ENCODE measurements at places on chromosomes 12 and 14. TPM values are rescaled to one million over a fixed set of nuclear protein-coding genes. Genes with fewer than 3 reads are reported as not detected.

GRCh38 chr12:109638735-109639134 lies 65.1 kb downstream of the MVK start:
- no peaks in the 10 kb centered on the region for H3K36me3 ChIP-seq
- no peak overlapping the region for H3K27ac ChIP-seq
- no peaks in the 10 kb centered on the region for H3K27me3 ChIP-seq

- no peaks in the 10 kb centered on the region for H3K36me3 ChIP-seq
- no peak overlapping the region for H3K4me3 ChIP-seq
- H3K27me3 ChIP-seq: no peaks in the 10 kb centered on the region
Observed at GRCh38 chr12:78712834-78713481, 151.6 kb upstream of the SYT1 start.

- peaks cover 91% of the 10 kb centered on the region for H3K4me1 ChIP-seq
- H3K27ac ChIP-seq: peak overlapping the region; percentile 84
- peak overlapping the region; percentile 36 for H3K4me3 ChIP-seq
- H3K36me3 ChIP-seq: peaks cover 5% of the 10 kb centered on the region
- DNase-seq: peak; percentile 43
Observed at GRCh38 chr14:98175436-98175835, 1096.6 kb downstream of the BCL11B start.

DNA sequence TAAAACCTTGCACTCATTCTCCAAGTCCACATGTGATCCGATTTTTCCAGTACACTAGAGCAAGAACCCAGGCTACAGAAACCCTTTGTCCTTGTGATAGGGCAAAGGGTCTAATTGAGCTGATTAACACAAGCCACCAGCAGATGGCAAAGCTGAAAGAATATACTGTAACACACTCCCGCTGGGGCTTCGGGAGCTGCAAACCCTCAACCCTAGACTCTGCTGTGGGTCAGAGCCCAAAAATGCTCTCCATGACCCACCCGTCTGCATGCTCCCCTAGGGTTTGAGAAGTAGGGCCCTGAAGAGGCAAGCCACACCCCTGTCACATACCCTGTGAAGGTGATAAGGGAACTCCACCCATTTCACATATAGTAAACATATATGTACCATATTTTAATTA lies 33.6 kb upstream of the PCNX1 start:
- H3K4me3 ChIP-seq: no peak overlapping the region
- peaks cover 24% of the 10 kb centered on the region for H3K36me3 ChIP-seq
- peaks cover 36% of the 10 kb centered on the region for H3K4me1 ChIP-seq
- DNase-seq: peak; percentile 36
- no peaks in the 10 kb centered on the region for H3K27me3 ChIP-seq

- peaks cover 36% of the 10 kb centered on the region for H3K4me1 ChIP-seq
- peak overlapping the region; percentile 52 for H3K27ac ChIP-seq
- H3K27me3 ChIP-seq: no peaks in the 10 kb centered on the region
- no peak overlapping the region for H3K4me3 ChIP-seq
Observed at GRCh38 chr12:124545508-124546418, 21.6 kb downstream of the NCOR2 start.

- H3K27me3 ChIP-seq: no peaks in the 10 kb centered on the region
- H3K27ac ChIP-seq: no peak overlapping the region
- H3K36me3 ChIP-seq: no peaks in the 10 kb centered on the region
Observed at GRCh38 chr14:104872469-104873341, 7.6 kb downstream of the CEP170B start.

DNA sequence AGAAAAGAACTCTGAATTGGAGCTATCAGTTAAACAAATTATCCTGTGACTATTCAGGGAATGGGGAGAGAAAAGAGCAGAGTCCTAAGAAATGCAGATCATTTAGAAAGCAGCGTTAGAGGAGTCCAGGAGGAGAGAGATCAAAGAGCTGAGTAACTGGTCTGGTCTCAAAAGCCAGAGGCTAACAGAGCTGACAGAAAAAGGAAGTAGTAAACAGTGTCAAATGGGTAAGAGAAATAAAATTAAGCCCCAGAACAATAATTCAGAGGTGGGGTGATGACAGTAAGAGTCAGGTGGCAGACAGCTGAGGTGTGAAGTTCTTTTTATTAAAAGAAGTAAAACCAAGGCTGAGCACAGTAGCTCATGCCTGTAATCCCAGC lies 19.3 kb downstream of the GXYLT1 start:
- H3K36me3 ChIP-seq: peaks cover 4% of the 10 kb centered on the region
- no peak for DNase-seq
- H3K4me1 ChIP-seq: no peaks in the 10 kb centered on the region
- no peak overlapping the region for H3K27ac ChIP-seq
- H3K27me3 ChIP-seq: no peaks in the 10 kb centered on the region
- H3K4me3 ChIP-seq: no peak overlapping the region

DNA sequence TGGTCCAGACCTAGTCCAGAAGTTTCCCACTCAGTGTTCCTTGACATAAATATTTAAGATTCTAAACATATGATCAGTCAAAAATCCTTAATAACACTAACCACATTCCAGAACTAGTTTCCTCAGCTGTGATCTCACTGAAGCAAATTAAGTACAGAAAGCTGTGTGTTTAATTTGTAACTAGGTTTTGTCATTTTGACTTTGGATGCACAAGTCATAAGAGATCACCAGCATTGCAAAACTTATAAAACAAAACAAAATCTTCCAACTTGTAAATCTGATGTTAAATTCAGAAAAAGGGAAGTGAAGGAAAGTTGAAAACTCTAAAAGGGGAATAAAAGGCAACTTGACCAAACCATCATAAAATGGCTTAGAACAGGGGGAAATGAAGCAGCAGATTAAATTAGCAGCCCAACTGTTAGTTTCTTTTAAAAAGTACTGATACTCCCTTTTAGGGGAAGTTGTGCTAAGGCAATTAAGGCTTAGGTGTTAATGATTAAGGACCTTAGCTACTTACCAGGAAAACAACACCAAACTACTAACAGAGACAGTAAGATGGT lies 56.6 kb downstream of the SH2B3 start:
- no peak overlapping the region for H3K27ac ChIP-seq
- H3K36me3 ChIP-seq: peaks cover 3% of the 10 kb centered on the region
- H3K27me3 ChIP-seq: no peaks in the 10 kb centered on the region
- no peak for DNase-seq
- H3K4me1 ChIP-seq: no peaks in the 10 kb centered on the region
- H3K4me3 ChIP-seq: no peak overlapping the region

- no peak overlapping the region for H3K4me3 ChIP-seq
- H3K36me3 ChIP-seq: peaks cover 37% of the 10 kb centered on the region
- no peak for DNase-seq
- H3K4me1 ChIP-seq: peaks cover 2% of the 10 kb centered on the region
- H3K27ac ChIP-seq: no peak overlapping the region
- H3K27me3 ChIP-seq: no peaks in the 10 kb centered on the region
Observed at GRCh38 chr12:26896913-26897312, 40.9 kb downstream of the INTS13 start.

GRCh38 chr14:104451474-104451873 lies 128.1 kb upstream of the C14orf180 start:
- peaks cover 35% of the 10 kb centered on the region for H3K27me3 ChIP-seq
- no peak for DNase-seq
- H3K4me3 ChIP-seq: no peak overlapping the region
- H3K4me1 ChIP-seq: no peaks in the 10 kb centered on the region
- no peak overlapping the region for H3K27ac ChIP-seq
- no peaks in the 10 kb centered on the region for H3K36me3 ChIP-seq

DNA sequence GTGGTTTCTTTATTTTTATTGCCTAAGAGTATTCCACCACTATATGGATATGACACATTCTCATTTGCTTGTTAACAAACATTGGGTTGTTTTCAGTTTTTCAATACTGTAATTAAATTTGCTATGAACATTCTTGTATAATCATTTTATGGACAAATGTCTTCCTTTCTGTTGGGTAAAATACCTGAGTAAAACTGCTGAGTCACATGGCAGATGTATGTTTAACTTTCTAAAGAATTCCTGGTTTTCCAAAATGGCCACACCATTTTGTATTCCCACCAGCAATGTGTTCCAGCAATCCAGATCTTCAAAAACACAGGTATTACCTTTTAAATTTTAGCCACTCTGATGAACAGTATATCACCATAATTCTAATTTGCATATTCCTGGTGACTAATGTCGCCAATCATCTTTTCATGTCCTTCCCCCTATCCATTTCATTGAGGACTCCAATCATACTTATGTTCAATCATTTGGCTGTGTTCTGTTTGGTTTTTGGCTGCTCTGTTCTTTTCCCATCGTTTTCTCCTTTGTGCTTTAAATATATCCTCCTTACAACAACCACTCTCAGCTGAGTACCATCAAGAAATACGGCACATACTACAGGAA lies 36.0 kb downstream of the CDK17 start:
- H3K4me3 ChIP-seq: no peak overlapping the region
- no peak overlapping the region for H3K27ac ChIP-seq
- peaks cover 41% of the 10 kb centered on the region for H3K4me1 ChIP-seq
- DNase-seq: no peak

DNA sequence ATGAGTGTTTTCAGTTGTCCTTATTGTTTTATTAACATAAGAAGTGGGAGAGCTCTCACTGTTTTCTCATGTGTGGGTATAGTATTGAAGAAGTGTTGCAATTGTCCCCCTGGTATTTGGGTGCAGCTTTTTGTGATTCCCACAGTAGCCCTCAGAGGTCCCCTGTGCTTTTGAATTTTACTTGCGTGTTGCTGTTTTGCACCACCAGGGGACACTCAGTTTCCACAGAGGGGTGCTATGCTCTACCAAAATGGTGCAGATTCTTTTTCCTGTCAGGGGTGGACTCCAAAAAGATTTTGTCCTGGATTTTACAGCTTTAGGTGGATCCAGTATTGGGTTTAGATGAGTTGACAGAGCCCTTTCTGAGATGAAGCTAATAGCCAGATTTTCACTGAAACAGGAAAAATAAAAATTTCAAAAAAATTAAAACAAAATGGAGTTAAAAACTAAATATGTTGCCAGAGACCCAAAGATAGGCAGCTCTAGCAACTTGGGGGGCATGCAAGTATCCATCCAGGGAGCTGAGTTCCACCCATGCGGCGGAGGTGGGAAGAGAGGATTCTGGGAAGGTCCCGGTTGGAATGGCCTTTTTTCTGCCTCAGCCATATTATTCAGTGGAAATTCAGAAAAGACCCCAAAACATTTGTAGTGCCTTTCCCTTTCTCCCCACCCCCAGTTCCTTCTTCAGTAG lies 50.2 kb downstream of the TTLL5 start:
- peak; percentile 45 for DNase-seq
- H3K4me1 ChIP-seq: no peaks in the 10 kb centered on the region
- H3K36me3 ChIP-seq: peaks cover 12% of the 10 kb centered on the region

- H3K4me1 ChIP-seq: peaks cover 14% of the 10 kb centered on the region
- no peak overlapping the region for H3K27ac ChIP-seq
- no peak for DNase-seq
Observed at GRCh38 chr12:67442347-67442841, 173.2 kb downstream of the CAND1 start.

- no peaks in the 10 kb centered on the region for H3K27me3 ChIP-seq
- no peaks in the 10 kb centered on the region for H3K4me1 ChIP-seq
- H3K36me3 ChIP-seq: no peaks in the 10 kb centered on the region
- no peak overlapping the region for H3K4me3 ChIP-seq
- no peak for DNase-seq
- no peak overlapping the region for H3K27ac ChIP-seq
Observed at GRCh38 chr12:33994857-33995808, 27.2 kb upstream of the ALG10 start.

DNA sequence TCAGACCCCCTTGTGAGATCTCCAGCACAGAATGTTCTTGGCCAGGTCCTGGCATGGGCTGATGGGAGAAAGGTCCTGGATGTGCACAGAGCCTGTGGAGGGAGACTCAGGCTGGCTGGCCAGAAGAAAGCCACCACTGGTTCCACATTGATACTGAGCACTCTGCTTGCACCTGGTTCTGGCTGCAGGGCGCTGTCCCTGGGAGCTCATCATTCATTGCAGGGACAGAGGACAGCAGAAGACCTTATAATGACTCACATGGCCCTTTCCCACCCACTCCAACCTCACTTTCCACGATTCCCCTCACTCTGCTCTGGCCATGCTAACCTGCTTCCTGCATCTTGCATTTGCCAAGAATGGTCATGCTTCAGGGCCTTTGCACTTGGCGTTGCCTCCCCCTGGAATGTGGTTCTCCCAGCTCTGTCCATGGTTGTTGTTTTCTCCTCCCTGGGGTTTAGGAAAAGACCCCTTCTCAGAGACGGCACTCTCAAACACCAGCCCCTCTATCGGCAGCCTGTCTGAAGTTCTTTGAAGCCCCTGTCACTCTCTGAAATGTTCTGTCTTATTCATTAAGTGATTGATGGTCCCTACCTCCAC lies 10.3 kb downstream of the KRT7 start:
- peak overlapping the region; percentile 69 for H3K4me3 ChIP-seq
- no peaks in the 10 kb centered on the region for H3K36me3 ChIP-seq
- peak overlapping the region; percentile 91 for H3K27ac ChIP-seq
- DNase-seq: no peak

DNA sequence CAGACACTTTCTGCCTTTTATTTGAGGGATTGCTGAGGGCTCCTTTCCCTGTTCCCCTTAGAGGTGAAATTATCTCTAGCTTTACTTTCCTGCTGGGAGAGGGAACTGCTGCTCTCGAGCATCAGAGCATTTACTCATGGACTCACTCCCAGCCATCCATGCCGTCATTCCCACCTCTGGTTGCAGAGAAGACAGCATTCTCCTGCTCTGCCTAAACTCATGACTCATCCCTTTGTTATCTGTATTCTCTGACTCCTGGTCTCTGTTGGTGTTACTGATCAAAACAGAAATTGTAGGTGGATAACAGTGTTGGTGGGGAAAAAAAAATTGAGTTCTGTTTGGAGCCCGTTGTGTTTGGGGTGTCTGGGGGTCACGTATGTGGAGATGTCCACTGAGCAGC lies 159.3 kb downstream of the TTC8 start:
- no peak overlapping the region for H3K4me3 ChIP-seq
- H3K27me3 ChIP-seq: peaks cover 7% of the 10 kb centered on the region
- no peak for DNase-seq
- H3K27ac ChIP-seq: no peak overlapping the region
- H3K4me1 ChIP-seq: no peaks in the 10 kb centered on the region

GRCh38 chr14:99568567-99569560 lies 35.1 kb downstream of the CCDC85C start:
- DNase-seq: no peak
- no peaks in the 10 kb centered on the region for H3K36me3 ChIP-seq
- H3K27me3 ChIP-seq: no peaks in the 10 kb centered on the region
- no peak overlapping the region for H3K27ac ChIP-seq
- H3K4me1 ChIP-seq: no peaks in the 10 kb centered on the region
- no peak overlapping the region for H3K4me3 ChIP-seq

RD3L gene
- not detected for total RNA-seq

TCL1B gene
- total RNA-seq: not detected

AACS gene
- total RNA-seq: 26.7 TPM

PRIMA1 gene
- not detected for total RNA-seq

ACSM4 gene
- total RNA-seq: not detected
